ENCODE measurements at places on chromosomes 6 and 20.
A peak's percentile ranks its signal among the peaks of the same experiment; 100 is the strongest.

DNA sequence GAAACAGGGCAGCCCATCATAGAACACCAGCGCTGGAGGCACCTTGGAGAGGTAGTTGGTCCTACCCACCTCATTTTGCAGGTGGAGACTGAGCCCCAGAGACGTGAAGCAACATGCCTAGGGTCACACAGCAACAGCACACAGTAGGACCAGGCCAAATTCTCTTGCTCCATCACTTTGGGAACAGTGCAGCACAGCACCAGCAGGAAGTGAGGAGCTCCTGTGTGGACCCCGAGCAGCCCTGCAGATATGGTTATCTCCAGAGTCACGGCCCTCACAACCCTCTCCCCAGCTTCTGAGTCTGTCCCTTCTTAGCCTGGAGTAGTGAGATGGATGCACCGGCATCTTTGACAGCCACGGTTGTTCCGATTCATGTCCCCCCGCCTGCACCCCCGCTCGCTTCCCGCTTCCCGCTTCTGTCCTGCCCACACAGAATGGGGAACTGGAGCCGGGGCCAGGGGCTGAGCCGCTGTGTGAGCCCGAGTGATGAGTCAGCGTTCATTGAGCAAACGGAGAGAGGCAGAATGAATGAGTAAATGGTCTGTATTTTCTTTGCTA is 72.6 kb upstream of the DUSP22 start:
- DNase-seq, result no peak

- DNase-seq, result no peak
Observed at GRCh38 chr6:87897013-87897412, 150.6 kb upstream of the SPACA1 start.

GRCh38 chr6:167781066-167781767 is 45.5 kb upstream of the AFDN start:
- no peak for DNase-seq

GRCh38 chr6:13395272-13396237 is 67.2 kb upstream of the TBC1D7 start:
- no peak for DNase-seq

DNA sequence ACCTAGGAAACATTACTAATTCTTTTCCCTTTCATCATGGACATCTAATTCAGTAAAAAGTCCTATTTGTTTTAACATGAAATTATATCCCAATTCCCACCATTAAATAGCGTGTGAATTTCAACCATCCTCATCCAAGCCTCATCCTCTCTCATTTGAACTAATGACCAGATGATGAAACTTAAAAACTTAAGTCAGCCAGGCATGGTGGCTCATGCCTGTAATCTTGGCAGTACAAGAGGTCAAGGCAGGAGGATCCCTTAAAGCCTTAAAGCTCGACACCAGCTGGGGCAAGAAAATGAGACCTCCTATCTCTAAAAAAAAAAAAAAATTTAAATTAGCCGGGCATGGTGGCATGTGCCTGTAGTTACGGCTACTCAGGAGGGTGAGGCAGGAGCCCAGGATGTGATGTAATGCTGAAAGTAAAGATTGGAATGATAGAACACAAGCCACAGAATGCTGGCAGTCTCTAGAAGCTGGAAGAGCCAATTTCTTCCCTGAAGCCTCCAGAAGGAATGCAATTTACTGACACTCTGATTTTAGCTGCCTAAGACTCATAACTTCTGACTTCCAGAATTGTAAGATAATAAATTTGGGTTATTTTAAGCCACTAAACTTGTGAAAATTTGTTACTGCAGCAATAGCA is 27.1 kb upstream of the HAO1 start:
- DNase-seq, result no peak

- DNase-seq, result no peak
Observed at GRCh38 chr6:126696921-126697693, 357.2 kb downstream of the CENPW start.

DNA sequence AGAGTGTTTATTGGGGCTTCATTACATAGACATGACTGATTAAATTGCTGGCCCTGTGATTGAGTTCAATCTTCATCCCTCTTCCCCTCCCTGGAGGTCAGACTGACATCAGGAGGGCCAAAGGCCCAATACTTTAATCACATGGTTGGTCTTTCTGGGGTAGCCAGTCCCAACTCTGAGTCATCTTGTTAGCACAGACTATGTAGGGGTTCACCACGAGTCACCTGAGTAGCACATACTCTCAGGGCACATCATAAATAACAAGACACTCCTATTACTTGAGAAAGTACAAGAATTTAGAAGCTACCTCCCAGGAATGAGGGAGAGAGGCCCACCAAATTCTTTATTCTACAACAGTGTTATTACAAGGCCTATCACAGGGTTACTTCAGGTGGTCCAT is 11.3 kb downstream of the GINS1 start:
- DNase-seq, result no peak

DNA sequence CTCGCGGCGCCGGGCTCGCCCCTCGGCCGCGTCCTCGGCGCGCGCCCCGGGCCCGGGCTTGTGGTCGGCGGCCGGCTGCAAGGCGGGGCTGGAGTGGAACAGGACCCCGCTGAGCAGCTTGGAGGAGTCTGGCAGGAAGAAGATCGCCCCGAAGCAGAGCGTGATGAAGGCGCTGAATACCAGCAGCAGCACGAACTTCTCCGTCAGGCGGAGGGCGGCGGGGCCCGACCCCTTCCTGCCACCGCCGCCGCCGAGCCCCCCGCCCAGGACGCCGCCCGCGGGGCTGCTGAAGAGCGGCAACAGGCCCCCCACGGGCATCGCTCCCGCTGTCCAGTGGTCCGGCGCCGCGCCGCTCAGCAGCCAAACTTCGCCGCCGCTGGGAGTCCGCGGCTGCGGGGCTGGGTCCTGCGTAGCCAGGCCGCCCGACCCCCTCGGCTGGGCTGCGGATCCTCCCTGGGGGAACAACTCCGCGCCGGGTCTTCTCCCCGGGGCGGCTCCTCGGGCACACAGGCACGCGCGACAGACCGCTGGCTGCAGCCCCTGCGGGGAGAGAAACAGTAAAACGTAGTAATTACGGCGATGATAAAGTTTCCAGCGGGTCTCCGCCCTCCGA is 707 bp downstream of the MAN1A1 start:
- no peak for DNase-seq

DNA sequence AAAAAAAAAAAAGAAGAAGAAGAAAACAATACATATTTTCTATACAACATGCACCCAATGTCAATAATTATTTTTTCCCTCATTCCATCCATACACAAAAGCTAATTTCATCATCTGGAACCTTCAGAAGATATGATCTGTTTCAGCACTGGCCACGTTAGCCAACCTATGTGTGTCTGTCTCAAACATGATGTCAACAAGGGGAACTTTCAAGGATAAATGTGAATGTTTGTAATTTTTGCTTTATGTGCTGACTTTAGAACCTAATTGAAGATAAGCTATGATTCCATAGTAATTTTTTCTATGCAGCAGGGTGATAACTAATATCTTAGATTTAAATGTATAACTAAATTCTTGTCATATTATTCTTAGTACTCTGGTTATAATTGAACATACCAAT is 37.9 kb downstream of the IPCEF1 start:
- DNase-seq, result no peak

- DNase-seq, result no peak
Observed at GRCh38 chr6:55069132-55069781, 105.1 kb upstream of the HCRTR2 start.

- no peak for DNase-seq
Observed at GRCh38 chr6:29967379-29968010, 25.2 kb downstream of the HLA-A start.

GRCh38 chr6:105794239-105794638 is 291.9 kb upstream of the PRDM1 start:
- no peak for DNase-seq

- DNase-seq, result no peak
Observed at GRCh38 chr20:36700438-36700837, 45.5 kb downstream of the NDRG3 start.

DNA sequence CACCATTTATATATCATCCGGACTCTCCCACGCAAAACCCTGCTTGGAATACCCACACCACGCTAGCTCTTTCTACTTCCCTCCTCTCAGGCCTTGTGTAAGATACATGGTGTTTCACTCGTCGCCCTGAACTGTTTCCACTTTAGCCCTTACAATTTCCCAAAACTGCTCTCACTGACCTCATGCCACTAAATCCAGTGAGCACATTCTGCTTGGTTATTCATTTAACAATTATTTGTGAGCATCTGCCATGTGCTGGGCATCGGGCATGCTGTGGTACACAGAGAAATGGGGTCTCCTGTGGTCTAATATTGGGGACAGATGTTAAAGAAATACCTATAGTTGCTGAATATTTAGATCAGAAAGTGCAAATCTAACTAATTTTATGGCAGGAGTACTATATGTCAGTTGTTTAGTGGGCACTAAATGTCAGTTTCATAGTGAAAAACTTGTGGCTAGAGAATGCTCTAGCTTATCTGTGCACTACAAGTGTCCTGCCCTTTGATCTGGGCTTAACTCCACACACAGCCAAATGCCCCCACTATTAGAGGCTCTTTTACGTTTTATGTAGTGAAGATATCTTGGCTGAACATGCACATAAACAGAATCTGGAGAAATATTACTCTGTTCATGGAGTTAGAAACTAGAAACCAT is 41.0 kb downstream of the PLEKHG1 start:
- no peak for DNase-seq

- DNase-seq, result no peak
Observed at GRCh38 chr6:25277857-25278256, 1.3 kb upstream of the CARMIL1 start.

GRCh38 chr6:145688493-145688905 is 46.8 kb downstream of the EPM2A start:
- DNase-seq, result no peak

DNA sequence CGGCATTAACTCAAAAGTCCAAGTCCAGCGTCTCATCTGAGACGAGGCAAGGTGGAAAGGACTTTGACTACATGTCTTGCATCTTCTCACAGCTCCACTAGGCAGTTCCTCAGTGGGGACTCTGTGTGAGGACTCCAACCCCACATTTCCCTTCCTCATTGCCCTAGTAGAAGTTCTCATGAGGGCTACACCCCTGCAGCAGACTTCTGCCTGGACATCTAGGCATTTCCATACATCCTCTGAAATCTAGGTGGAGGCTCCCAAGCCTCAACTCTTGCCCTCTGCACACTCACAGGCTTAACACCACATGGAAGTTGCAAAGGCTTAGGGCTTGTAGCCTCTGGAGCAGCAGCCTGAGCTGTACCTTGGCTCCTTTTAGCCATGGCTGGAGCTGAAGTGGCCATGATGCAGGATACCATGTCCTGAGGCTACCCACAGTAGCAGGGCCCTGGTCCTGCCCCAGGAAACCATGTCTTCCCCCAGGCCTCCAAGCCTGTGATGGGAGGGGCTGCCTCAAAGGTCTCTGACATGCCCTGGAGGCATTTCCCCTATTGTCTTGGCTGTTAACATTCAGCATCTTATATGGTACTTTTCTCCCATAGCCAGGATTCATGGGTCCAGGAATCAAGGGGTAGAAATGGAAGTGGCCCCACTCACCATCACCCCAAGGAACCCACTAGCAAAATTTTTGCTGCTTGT is 194.6 kb upstream of the KCNG1 start:
- no peak for DNase-seq

DNA sequence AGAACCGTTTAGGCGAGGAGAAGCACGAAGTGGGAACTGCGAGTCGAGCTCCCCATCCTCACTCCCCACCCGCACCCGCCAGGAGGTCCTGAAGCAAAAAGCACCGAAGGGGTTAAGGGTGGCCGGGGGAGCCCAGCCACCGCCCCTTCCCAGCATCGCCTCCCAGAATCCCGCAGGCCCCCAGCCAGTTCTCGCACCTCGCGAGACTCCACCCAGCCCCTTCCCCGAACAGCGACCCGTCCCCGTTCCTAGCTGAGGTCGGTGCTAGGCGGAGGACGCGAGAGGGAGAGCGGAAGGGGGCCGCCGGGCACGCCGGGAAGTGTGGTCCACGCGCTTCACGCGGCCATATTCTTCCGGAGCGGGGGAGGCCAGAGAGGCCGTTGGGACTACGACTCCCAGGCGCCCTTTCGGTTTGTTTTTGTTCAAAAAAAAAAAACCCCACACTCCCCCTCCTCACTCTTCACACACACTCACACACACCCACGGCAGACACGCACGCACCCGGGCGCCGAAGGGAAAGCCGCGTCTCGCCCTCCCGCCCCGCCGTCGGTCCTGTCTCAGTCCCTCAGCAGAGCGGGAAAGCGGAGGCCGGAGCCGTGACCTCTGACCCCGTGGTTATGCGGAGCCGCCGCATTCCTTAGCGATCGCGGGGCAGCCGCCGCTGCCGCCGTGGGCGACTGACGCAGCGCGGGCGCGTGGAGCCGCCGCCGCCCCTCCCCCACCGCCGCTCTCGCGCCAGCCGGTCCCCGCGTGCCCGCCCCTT is at the start of gene ASXL1:
TSS of gene ASXL1 (plus strand) at position 463 of the 763 bp plus-strand sequence. CDS start 445 bp downstream, outside the sequence.
- DNase-seq, result peak; percentile 90

GRCh38 chr20:33893314-33893713 is 82.2 kb downstream of the CHMP4B start:
- no peak for DNase-seq

GRCh38 chr6:11392778-11393507 is 144.6 kb upstream of the TMEM170B start:
- DNase-seq, result no peak

- DNase-seq, result no peak
Observed at GRCh38 chr20:49693435-49694171, 20.1 kb downstream of the B4GALT5 start.

All from activated gamma-delta T cell treated with anti-CD3 and anti-CD28 coated beads, Interleukin-2, amount 50 U/mL, for 16 hours (primary cell).